ENCODE measurements at places on chromosomes 6 and 20. TPM values are rescaled to one million over a fixed set of nuclear protein-coding genes. Genes with fewer than 3 reads are reported as not detected.

DNA sequence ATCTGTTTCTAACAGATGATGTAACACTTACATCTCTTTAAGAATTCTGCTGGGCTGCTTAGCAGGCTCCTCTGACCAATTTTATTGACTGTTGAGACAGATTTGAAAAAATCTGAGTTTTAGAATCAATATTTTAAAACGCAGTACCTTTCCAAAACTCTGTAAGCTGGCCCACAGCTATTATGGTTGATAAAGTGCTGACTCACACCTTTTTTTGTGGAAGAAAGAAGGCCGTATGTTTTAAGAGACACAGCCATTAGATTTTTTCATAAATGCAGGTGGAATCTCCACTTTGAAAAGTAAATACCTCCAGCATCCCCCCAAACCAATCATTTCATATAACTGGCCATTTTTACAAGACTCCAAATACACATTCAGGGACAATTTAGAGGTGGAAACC, 82.2 kb downstream of the TBXT start:
- H3K4me3 ChIP-seq = no peak overlapping the region
- peaks cover 7% of the 10 kb centered on the region for H3K27me3 ChIP-seq
- H3K4me1 ChIP-seq = no peaks in the 10 kb centered on the region
- no peaks in the 10 kb centered on the region for H3K36me3 ChIP-seq

DNA sequence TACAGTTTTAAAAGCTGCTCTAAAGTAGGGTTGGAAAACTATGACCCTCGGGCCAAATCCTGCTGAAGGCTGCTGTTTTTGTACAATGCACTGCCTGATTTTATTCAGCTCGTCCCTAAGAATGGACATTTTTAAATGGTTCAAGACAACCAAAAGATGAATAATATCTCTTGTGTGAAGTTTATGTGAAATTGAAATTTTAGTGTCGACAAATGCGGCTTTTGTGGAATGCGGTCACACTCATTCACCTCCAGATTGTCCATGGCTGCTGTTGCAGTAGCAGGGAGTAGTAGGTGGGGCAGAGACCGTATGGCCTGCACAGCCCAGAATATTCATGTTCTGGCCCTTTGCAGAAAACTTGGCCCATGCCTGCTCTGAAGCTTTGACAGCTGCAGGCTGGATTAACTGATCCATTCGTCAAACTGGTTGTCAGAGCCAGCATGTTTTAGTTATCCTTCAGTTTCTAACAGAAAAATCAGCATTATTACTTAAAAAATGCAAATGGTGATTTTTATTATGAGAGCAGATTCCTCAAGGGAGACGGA, 91.6 kb downstream of the PSMG4 start:
- H3K4me1 ChIP-seq = peaks cover 5% of the 10 kb centered on the region
- no peak overlapping the region for H3K4me3 ChIP-seq
- no peak overlapping the region for H3K27ac ChIP-seq
- H3K27me3 ChIP-seq = peaks cover 10% of the 10 kb centered on the region
- DNase-seq = no peak
- H3K36me3 ChIP-seq = no peaks in the 10 kb centered on the region

- H3K27ac ChIP-seq = no peak overlapping the region
- no peaks in the 10 kb centered on the region for H3K36me3 ChIP-seq
- no peak overlapping the region for H3K4me3 ChIP-seq
- H3K4me1 ChIP-seq = no peaks in the 10 kb centered on the region
- peaks cover 5% of the 10 kb centered on the region for H3K27me3 ChIP-seq
These were observed 99.6 kb upstream of the QKI start for GRCh38 chr6:163314791-163315470.

GRCh38 chr6:98927534-98927933, 20.2 kb downstream of the FBXL4 start:
- no peaks in the 10 kb centered on the region for H3K27me3 ChIP-seq
- H3K27ac ChIP-seq = no peak overlapping the region
- no peak for DNase-seq
- peaks cover 4% of the 10 kb centered on the region for H3K4me1 ChIP-seq
- H3K4me3 ChIP-seq = no peak overlapping the region

Gene ARFGAP1
- total RNA-seq = 86.1 TPM

Gene SLC35F1
- total RNA-seq = not detected
